ENCODE measurements at places on chromosomes 16 and 17.

- no peak for DNase-seq
These were observed 542 bp downstream of the KLHL36 start for GRCh38 chr16:84648595-84649510.

GRCh38 chr16:74264811-74265210, 31.8 kb upstream of the PSMD7 start:
- no peak for DNase-seq

DNA sequence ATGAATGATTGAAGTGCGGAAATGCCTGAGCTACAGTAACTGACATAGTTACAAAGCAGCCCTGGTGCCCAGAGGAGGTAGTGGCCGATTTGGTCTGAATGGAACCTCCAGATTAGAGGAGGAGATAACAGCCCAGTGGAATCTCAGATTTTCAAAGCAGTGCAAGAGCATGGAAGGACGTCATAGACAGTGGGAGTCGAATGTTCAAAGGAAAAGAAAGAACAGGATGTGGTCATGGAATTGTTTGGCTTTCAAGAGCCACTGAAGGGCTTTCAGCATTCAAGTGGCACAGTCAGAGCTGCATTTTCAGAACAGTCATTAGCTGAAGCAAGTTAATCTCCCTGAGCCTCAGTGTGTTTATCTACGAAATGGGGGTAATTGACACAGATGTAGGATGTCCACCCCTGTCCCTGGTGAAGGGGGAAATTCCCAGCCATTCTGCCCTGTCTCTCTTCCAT, 104.6 kb upstream of the CACNG3 start:
- DNase-seq = no peak

GRCh38 chr17:42016941-42017865, at the start of gene DNAJC7:
Gene DNAJC7, minus strand, starts transcription at chr17:42017439. Its CDS starts 23 bp downstream, at chr17:42017416.
- DNase-seq = peak; percentile 83

- no peak for DNase-seq
These were observed 11.2 kb downstream of the TFAP4 start for GRCh38 chr16:4261557-4262172.

GRCh38 chr16:55120408-55120807, 189.7 kb downstream of the IRX5 start:
- DNase-seq = peak; percentile 28

DNA sequence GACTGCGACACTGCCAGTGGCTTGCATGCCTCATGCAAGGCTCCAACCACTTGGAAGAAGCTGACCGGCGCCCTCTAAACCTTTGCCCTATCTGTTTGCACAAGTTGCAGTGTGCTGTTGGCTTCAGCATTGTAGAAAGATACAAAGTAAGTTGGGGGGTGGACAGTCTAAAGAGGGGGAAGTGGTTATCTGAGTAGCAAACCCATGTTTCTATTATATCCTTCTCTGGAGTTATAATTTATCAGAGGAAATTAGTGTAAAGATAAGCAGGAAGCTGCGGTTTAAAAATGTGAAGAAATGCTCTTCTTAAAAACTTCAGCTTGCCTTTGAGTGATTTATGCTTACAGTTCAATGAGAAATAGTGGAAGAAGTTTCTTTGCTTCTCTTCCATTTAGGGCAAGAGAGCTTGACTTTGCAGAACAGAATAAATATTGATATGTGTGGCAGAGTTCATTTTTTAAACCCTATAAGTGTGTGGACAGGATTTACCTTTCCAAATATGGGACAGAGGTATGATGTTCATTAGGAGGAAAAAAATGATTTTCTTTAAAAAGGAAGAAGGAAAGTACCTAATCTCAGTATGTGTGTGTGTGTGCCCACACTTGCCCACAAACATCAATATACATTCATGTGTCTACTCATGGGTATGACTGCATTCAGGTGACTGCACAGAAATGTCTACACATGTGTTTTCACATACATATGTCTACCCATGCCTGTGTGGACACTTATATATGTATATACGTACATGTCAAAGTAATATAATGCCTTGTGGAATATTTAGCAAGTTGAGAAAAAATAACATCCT, 8.1 kb downstream of the AMZ2 start:
- no peak for DNase-seq

- no peak for DNase-seq
These were observed 4.5 kb upstream of the SAMD14 start for GRCh38 chr17:50134206-50135110.

DNA sequence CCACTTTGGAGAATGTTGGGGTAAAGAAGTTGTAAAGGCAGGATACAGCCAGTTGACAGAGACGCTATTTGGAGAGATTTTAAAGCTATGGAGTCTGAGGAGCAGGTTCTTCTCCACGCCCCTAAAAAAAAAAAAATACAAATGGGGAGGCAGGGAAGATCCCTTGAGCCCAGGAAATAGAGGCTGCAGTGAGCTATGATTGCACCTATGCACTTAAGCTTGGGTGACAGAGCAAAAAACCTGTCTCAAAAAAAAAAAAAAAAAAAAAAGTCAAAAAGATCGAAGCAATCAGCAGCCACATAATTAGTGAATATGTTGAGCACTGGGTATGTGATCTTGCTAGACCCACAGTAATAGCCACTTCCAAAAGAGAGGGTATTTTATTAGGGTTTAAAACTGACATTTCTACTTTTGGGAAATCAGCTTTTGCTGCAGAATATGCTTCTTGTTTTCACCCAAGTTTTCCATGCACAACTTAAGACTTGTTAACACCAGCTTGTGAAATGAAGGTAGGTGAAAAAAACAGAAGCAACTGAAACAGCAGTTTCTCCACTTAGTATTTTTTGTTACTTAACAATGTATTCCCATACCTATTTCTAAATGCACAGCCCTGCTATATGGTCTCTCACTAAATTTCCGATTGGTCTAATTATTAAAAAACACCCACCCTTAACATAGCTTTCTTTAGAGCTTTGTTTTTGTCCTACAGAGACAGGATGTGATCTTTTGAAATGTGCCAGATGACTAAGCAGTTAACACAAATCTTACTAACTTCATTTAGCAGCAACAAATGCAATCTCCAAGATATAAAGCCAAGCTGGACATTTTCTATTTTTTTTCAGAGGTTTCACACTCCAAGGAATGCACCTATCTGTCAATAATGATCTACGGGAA, 2.5 kb upstream of the ARL6IP1 start:
- DNase-seq = no peak

DNA sequence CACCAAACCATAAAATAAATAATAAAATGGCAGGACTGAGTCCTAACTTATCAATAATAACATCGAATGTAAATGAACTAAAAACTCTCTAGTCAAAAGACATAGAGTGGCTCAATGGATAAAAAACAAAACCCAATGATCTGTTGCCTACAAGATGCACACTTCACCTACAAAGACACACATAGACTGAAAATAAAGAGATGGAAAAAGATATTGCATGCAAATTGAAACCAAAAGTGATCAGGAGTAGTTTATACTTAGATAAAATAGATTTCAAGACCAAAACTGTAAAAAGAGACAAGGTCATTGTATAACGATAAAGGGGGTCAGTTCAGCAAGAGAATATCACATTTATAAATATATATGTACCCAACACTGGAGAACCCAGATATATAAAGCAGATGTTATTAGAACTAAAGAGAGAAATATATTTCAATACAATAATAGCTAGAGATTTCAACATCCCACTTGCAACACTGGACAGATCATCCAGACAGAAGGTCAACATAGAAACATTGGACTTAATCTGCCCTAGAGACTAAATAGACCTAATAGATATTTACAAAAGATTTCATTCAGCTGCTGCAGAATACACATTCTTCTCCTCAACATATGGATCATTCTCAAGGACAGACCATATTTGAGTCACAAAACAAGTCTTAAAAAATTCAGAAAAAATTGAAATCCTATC, 29.8 kb downstream of the SLC47A2 start:
- no peak for DNase-seq

DNA sequence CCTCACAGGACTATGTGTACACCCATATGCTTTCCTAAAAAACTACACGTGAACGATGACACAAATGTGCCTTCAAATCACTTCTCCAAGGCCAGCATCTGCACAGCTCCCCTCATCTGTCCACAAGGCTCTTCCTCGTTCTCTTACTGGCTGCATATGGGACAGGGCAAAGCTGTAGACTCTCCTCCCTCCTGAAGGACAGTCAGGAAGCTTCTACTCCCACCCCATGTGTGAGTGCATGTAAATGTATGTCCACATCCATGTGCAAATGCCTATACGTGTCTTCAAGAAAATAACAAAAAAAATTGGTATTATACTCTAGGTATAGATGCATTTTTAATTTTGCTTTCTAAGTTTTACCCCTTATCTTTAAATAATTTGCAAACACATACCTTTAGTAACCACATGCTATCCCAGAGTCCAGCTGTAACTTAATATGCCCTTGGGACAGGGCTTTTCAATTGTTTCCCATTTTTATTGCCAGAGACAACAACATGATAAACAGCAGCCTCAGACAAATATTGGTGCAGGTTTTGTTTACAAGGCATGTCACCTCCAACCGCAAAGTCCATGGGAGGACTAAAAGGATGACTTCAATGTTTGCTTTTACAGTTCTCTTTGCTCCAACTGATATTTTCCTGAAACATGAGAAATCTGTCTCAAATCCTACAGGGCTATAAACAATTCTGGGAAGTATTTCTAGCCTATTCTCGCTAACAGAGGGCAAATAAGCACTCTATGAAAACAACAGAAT, 31.6 kb upstream of the FAAP100 start:
- no peak for DNase-seq

DNA sequence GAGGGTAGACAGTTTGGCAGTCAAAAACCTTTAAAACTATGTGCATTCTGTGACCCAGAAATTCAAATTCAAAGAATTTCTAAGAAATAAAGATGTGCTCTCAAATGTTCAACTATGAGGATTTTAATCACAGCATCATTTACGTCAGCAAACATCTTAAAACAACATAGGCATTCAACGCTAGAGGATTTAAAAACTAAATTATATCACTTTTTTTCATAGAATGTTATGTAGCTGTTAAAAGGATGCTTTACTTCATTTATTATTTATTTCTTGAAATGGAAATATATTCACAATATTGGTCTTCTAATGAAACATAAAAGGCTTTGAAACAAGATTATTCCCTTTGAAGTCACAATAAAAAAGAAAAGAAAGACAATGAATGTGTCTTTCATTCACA, 3.6 kb downstream of the GLP2R start:
- DNase-seq = no peak

DNA sequence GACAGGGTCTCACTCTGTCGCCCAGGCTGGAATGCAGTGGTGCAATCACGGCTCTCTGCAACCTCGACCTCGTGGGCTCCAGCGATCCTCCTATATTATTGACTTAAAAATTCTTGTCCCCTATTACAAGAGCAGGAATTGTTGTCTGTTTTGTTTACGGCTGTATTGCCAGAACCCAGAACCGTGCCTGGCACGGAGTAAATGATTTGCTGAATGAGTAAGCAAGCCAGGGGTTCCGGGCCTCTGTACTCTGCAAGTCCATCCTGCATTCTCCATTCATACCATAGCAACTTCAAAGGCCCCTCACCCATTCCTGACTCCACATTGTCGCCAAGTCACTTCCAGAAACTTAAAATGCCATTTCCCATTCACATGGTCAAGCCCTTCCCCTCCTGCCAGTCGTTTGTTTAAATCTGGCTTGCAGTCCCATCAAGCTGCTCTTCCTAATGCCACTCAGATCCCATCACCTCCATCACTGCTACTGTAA, 6.9 kb downstream of the ADCY9 start:
- no peak for DNase-seq

DNA sequence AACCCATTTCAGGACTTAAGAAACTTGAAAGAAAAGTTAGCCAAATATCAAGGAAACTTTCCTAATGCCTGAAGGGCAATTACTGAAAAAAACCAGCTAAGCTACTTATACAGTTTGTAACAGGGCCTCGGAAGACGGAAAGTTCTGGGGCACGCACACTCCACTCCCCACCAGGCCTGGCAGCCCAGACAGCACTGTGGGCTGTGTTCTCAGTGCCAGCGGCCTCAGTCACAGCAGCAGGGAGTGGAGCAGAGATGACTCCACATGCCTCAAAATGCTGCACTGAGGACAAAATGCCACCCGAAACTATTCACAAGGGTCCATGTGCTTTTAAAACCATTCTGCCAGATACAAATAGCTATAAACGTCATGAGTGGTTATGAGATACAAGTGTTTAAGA, 6.3 kb upstream of the ECI1 start:
- no peak for DNase-seq

- peak; percentile 18 for DNase-seq
These were observed 571 bp upstream of the NME1 start for GRCh38 chr17:51152766-51153209.

DNA sequence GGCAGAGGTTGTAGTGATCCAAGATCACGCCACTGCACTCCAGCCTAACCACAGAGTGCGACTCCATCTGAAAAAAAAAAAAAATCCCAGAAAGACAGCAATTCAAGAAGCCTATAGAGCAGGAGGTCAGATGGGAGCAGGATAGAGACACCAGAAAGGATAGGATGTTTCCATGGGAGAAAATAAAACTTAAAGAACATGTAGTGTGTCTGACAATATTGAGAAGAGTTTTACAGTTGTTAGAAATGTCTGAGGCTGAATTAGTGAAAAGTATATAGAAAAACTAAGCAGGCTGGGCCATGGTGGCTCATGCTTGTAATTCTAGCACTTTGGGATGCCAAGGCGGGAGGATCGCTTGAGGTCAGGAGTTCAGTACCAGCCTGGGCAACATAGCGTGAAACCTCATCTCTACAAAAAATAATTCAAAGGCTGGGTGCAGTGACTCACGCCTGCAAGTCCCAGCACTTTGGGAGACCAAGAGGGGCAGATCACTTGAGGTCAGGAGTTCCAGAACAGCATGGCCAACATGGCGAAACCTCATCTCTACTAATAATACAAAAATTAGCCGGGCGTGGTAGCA, 15.3 kb upstream of the TRIM37 start:
- DNase-seq = no peak

GRCh38 chr16:26546573-26546972, 520.2 kb upstream of the C16orf82 start:
- DNase-seq = no peak

- DNase-seq = no peak
These were observed 51.3 kb downstream of the ADCY9 start for GRCh38 chr16:4064950-4065352.

GRCh38 chr17:39740357-39741111, 2.8 kb downstream of the GRB7 start:
- no peak for DNase-seq

GRCh38 chr17:66438101-66438500, 135.7 kb downstream of the PRKCA start:
- DNase-seq = no peak

DNA sequence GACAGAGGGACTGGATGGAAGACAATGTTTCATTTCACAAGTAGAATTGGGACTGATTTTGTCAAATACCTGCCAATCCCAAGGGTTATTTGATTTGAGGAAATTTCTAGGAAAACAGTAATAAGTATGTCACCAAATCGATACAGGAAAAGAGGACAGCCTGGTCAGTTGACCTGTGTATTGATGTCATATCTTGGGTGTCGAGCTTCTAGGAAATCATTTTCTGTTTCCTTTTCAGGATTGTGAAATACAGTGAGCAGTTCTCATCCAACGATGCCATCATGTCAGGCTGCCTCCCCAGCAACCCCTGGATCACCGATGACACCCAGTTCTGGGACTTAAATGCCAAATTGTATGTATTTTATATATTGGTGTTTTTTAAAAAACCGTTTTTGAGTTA, 56.1 kb downstream of the RGS9 start:
- no peak for DNase-seq
